Thyroid gland (tissue), 4 donors: ENCODE measurements at places on chromosomes 4 and X. TPM values are rescaled to one million over a fixed set of nuclear protein-coding genes. Genes with fewer than 3 reads are reported as not detected.

DNA sequence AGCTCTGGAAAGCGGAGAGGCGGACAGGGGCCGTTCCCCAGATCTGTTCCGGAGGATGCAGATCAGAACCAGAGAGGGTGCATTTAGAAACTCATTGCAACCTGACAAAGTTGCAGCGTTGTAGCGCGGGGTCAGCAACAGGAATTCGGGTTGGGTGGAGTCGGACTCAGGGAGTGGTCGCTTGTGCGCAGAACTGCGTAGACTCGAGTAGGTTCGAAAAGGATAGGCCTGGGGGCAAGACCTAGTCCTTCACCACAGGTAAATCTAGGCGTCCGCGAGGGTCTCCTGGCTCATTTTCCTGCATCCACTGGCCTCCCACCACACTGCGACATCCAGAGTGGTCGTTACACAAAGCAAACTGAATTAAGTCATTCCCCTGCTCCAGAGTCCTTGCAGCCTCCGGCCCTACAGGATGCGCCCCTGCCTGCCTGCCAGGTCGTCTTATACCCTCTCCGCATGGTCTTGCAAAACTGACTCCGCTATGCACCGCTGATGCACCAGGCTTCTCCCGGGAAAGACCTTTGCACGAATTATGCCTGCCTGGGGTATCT is 4.7 kb upstream of the ZNF518B start:
- no peak overlapping the region for H3K27ac ChIP-seq
- peaks cover 7% of the 10 kb centered on the region for H3K4me1 ChIP-seq
- DNase-seq, result no peak
- no peak overlapping the region for H3K4me3 ChIP-seq
- no peaks in the 10 kb centered on the region for H3K27me3 ChIP-seq

GRCh38 chr4:87012265-87012953 is 77.6 kb downstream of the AFF1 start:
- no peaks in the 10 kb centered on the region for H3K36me3 ChIP-seq
- peaks cover 81% of the 10 kb centered on the region for H3K4me1 ChIP-seq
- H3K27me3 ChIP-seq, result no peaks in the 10 kb centered on the region
- no peak overlapping the region for H3K4me3 ChIP-seq
- no peak for DNase-seq
- H3K27ac ChIP-seq, result peak overlapping the region; percentile 97

DNA sequence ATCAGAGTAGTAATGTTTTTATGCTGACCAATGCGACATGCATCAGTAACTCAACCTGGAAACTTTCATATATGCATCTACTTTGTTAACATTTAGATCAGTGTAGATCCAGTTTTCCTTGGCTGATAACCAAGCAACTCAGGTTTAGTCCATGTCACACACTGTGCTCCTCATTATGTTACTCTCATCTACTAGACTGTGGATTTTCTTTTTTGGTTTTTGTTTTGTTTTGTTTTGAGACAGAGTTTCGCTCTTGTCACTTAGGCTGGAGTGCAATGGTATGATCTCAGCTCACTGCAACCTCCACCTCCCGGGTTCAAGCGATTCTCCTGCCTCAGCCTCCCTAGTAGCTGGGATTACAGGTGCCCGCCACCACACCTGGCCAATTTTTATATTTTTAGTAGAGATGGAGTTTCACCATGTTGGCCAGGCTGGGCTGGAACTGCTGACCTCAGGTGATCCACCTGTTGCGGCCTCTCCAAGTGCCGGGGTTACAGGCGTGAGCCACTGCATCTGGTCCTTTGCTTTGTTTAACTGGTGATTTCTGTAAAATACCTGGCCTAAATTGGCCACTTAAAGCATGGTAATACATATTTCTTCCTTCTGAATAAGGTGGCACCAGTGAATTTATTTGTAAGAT is 48.6 kb downstream of the SMARCAD1 start:
- no peak overlapping the region for H3K4me3 ChIP-seq
- no peak for DNase-seq
- peaks cover 10% of the 10 kb centered on the region for H3K36me3 ChIP-seq
- no peaks in the 10 kb centered on the region for H3K27me3 ChIP-seq
- H3K4me1 ChIP-seq, result no peaks in the 10 kb centered on the region
- H3K27ac ChIP-seq, result no peak overlapping the region

DNA sequence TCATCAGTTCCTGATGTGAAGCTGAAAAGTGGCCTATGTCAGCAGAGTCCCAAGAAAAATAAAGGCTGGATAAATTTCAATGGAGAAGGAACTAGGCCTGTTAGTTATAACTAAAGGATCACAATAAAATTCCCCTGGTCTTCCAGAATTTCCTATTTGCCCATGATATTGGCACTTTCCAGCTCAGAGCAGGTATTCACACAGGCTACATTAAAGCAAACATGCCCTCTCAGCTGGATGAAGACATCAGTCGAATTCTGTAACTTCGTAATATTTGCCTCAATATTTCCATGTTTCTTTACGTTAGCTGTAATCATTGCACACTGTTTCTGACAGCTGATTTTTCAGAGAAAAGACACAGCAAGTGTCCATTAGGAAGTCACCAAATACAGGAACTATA is 9.5 kb downstream of the HPGD start:
- no peak overlapping the region for H3K4me3 ChIP-seq
- H3K27ac ChIP-seq, result no peak overlapping the region
- no peaks in the 10 kb centered on the region for H3K4me1 ChIP-seq

DNA sequence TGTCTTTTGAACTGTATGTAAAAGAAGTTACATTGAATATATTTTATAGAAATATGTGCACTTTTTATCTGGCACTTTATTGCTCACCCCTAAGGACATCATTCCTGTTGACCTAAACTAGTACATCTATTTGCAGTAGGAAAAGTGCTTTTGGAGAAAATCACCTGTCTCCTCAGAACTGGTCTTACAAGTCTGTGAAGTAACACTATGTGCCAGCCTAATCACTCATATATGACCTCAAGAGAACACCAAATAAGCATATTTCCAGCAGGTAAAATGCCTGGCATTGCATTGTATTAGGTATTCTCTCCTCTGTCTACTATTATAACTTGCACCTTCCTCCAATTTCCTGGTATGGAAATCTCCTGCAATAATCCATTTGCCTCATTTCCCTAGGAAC is 4.0 kb upstream of the GASK1B start:
- no peaks in the 10 kb centered on the region for H3K27me3 ChIP-seq
- H3K27ac ChIP-seq, result peak overlapping the region; percentile 78
- H3K4me3 ChIP-seq, result no peak overlapping the region
- DNase-seq, result no peak
- no peaks in the 10 kb centered on the region for H3K36me3 ChIP-seq

GRCh38 chrX:23008431-23009099 is 8.8 kb downstream of the DDX53 start:
- DNase-seq, result no peak
- H3K27me3 ChIP-seq, result no peaks in the 10 kb centered on the region
- no peak overlapping the region for H3K4me3 ChIP-seq
- H3K36me3 ChIP-seq, result no peaks in the 10 kb centered on the region

- no peak overlapping the region for H3K4me3 ChIP-seq
- no peaks in the 10 kb centered on the region for H3K27me3 ChIP-seq
- H3K4me1 ChIP-seq, result no peaks in the 10 kb centered on the region
- no peak overlapping the region for H3K27ac ChIP-seq
- no peak for DNase-seq
- H3K36me3 ChIP-seq, result peaks cover 11% of the 10 kb centered on the region
Measured at GRCh38 chrX:65744965-65745364, 77.5 kb downstream of the MSN start.

- no peaks in the 10 kb centered on the region for H3K4me1 ChIP-seq
- H3K4me3 ChIP-seq, result no peak overlapping the region
Measured at GRCh38 chrX:100812216-100813158, 7.7 kb upstream of the CSTF2 start.

DNA sequence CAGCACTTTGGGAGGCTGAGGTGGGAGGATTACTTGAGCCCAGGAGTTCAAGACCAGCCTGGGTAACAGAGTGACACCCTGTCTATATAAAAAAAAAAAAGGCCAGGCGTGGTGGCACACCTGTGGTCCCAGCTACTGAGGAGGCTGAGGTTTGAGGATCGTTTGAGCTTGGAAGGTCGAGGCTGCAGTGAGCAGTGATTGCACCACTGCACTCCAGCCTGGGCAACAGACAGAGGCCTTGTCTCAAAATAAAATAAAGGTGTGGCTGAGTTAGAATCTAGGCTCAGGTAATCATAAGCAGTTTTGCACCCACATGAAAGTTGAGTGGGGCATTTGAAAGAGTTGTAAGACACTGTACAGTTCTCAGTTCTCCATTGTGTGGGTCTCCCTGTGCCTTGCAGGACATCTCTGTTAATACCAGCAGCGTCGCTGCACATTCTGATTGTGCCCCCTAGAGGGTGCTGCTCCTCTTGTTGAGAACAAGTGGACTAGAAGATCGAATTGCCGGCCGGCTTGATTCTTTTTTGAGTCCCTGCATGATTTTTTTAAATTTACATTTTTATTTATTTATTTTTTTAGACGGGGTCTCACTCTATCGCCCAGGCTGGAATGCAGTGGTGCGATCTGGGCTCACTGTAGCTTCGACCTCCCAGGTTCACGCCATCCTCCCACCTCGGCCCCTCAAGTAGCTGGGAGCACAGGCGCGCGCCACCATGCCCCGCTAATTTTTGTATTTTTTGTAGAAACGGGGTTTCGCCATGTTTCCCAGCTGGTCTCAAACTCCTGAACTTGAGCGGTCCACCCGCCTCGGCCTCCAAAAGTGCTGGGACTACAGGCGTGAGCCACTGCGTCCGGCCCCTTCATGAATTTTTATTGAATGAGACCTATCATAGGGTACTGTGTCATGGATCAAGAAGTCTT is 73.6 kb upstream of the RBMX start:
- no peaks in the 10 kb centered on the region for H3K36me3 ChIP-seq
- peak; percentile 61 for DNase-seq
- H3K27ac ChIP-seq, result no peak overlapping the region
- H3K4me3 ChIP-seq, result no peak overlapping the region
- H3K4me1 ChIP-seq, result no peaks in the 10 kb centered on the region

DNA sequence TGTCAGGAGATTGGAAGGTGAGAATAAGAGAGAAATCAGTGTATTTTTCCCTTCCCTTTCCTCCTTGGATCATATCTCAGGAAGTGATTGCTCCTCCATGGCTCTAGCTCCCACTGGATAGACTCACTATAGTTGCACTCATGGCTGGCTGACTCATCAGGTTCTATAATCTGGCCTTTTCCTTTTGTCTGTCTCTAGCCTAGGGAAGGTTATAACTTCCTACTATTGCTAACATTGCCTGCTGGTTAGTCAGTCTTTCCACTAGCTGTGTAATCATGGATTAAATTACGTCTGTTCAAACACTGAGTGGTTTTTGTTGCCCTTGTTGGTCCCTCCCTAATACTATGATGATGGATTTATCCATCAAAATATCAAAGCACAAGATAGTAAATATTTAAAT is 195.5 kb upstream of the VEGFC start:
- no peaks in the 10 kb centered on the region for H3K36me3 ChIP-seq
- H3K4me1 ChIP-seq, result no peaks in the 10 kb centered on the region
- no peak for DNase-seq
- no peaks in the 10 kb centered on the region for H3K27me3 ChIP-seq

- peak overlapping the region; percentile 88 for H3K27ac ChIP-seq
- no peaks in the 10 kb centered on the region for H3K36me3 ChIP-seq
- peak; percentile 58 for DNase-seq
- no peaks in the 10 kb centered on the region for H3K27me3 ChIP-seq
Measured at GRCh38 chr4:88457307-88458103, 586 bp downstream of the HERC5 start.

KDR gene
- 128 TPM for total RNA-seq

DNA sequence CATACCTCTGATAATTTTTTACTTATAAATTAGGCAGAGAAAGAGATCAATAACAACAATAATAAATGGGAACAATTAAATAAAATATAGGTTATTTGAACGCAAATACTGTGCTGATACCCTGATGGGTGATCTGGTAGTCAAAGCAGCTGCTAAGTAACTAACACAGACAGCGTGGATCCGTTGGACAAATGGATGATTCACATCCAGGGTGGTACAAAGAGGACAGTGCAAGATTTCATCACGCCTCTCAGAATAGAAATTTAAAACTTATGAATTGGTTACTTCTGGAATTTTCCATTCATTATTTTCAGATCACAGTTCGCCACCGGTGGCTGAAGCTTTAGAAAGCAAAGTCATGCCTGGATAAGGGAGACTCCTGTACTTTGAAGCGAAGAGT is 1066.0 kb upstream of the ADGRL3 start:
- H3K27me3 ChIP-seq, result no peaks in the 10 kb centered on the region
- H3K4me3 ChIP-seq, result no peak overlapping the region
- H3K27ac ChIP-seq, result no peak overlapping the region
- H3K36me3 ChIP-seq, result no peaks in the 10 kb centered on the region
- H3K4me1 ChIP-seq, result no peaks in the 10 kb centered on the region
- DNase-seq, result no peak

- no peak overlapping the region for H3K27ac ChIP-seq
- H3K36me3 ChIP-seq, result no peaks in the 10 kb centered on the region
- H3K4me1 ChIP-seq, result no peaks in the 10 kb centered on the region
- no peak for DNase-seq
- H3K27me3 ChIP-seq, result no peaks in the 10 kb centered on the region
Measured at GRCh38 chr4:117249333-117249732, 164.0 kb upstream of the TRAM1L1 start.

GRCh38 chr4:10713591-10713990 is 29.0 kb upstream of the CLNK start:
- DNase-seq, result no peak
- no peaks in the 10 kb centered on the region for H3K27me3 ChIP-seq
- H3K27ac ChIP-seq, result no peak overlapping the region
- no peak overlapping the region for H3K4me3 ChIP-seq
- H3K36me3 ChIP-seq, result no peaks in the 10 kb centered on the region
- H3K4me1 ChIP-seq, result no peaks in the 10 kb centered on the region

ITGB1BP2 gene
- 0.33 TPM for total RNA-seq

- H3K36me3 ChIP-seq, result no peaks in the 10 kb centered on the region
- H3K27ac ChIP-seq, result no peak overlapping the region
- H3K27me3 ChIP-seq, result no peaks in the 10 kb centered on the region
- DNase-seq, result no peak
- no peak overlapping the region for H3K4me3 ChIP-seq
- H3K4me1 ChIP-seq, result peaks cover 6% of the 10 kb centered on the region
Measured at GRCh38 chr4:82802911-82803310, 4.3 kb upstream of the SCD5 start.
